Kidney capillary endothelial cell (primary cell): ENCODE measurements at places on chromosomes 16 and 17.

DNA sequence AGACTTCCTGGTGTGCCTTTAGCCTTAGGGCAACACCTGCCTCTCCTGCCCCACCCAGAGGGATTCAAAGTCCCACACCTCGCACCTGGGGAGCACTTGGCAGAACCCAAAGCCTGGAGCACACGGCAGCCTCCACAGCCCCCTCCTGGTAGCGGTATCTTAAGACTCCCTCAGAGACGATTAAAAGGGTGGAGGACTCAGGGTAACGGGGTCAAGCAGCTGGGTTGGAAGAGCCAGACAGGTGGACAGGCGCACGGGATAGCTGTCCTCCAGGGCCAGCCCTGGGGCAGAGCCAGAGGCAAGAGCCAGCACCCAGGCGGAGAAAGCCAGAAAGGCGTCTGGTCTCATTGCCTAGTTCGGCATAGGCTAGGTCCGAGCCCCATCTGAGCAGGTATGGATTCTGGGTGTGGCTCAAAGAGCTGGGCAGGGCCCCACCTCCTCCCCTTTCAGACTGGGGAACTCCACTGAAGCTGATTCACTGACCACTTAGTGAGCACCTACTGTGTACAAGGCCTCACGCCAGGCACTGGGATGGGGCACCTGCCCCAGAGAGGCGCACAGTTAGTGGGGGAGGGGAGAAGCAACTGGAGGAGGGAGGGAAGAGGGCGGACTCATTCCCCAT, 55.0 kb upstream of the MEAK7 start:
- DNase-seq, result no peak

GRCh38 chr16:4391631-4392381, 20.2 kb downstream of the VASN start:
- no peak for DNase-seq

GRCh38 chr17:50289278-50289677, 15.0 kb downstream of the TMEM92 start:
- DNase-seq, result no peak

- DNase-seq, result no peak
Observed at GRCh38 chr16:20851601-20852000, 45.3 kb downstream of the REXO5 start.

DNA sequence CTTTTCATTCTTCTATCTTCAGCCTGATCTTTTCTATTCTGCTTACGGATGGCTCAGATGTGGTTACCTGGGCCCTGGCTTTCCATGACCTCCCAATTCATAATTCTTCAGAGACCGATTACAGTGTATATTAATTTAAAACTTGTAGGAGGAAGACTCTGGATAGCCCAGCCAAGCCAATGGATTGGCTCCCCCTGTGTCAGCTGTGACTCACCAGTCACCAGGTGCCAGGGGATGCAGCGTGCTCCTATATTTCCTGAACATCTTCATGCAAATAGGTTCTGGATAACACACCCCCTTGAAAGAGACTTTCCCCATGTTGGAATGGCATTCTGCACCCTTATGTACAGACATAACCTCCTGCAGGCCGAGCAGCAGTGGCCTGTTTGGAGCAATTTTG, 208.3 kb upstream of the WSCD1 start:
- no peak for DNase-seq

DNA sequence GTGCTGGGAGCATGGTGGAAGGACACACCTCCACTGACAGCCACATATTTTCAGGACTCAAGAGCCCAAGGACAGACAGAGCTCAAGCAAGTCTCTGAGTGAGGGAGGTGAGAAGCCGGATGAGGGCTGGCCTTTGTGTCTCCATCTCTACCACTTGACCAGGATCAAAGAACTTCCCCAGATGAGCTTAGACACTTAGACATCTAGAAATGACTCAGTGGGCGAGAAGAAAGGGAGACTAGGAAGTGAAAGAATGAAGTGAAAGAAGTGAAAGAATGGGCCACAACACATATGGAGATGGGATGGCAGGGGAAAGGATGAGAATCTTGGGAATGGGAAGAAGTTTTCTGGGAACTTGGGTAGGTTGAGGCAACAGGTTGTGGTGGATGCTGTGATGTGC, 274.9 kb upstream of the CCL2 start:
- DNase-seq, result no peak

- no peak for DNase-seq
Observed at GRCh38 chr17:41178843-41179616, 1.0 kb upstream of the KRTAP4-2 start.

GRCh38 chr17:19359856-19360255, 2.7 kb downstream of the B9D1 start:
- no peak for DNase-seq
